Endothelial cell of umbilical vein (primary cell): ENCODE measurements at places on chromosomes 1 and 21. TPM values are rescaled to one million over a fixed set of nuclear protein-coding genes. Genes with fewer than 3 reads are reported as not detected.

RGS16 gene
- total RNA-seq: not detected in 2 replicates

ATP1A2 gene
- total RNA-seq: not detected in 2 replicates

SVBP gene
- total RNA-seq: 24.1 and 24.7 TPM in 2 replicates

VWA1 gene
- total RNA-seq: 3.3 and 6.1 TPM in 2 replicates

S100A16 gene
- total RNA-seq: 545 and 701 TPM in 2 replicates

TAF12 gene
- total RNA-seq: 15.3 and 18.2 TPM in 2 replicates

DMRTA2 gene
- not detected in 2 replicates for total RNA-seq

REG4 gene
- not detected in 2 replicates for total RNA-seq

CD48 gene
- not detected in 2 replicates for total RNA-seq
